ENCODE measurements at places on chromosomes 16 and 17.

DNA sequence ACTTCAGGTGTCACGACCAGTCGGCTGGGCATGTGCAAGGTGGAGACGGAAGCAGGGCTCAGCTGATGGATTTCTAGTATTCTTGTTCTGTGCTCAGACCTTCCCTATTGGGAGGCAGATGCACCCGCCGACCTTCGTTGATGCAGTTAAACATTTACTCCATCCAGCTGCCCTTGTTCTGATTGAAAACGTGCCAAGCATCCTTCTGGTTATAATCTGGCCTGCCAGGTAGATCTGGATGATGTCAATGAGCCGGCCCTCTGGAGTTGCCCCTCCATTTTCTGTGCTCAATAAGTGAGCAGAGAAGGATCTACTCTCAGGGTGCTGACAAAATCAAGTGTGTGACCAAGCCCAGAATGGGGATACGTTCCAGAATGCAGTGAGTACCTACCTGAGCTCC, 38.3 kb downstream of the CCDC182 start:
- DNase-seq: no peak

DNA sequence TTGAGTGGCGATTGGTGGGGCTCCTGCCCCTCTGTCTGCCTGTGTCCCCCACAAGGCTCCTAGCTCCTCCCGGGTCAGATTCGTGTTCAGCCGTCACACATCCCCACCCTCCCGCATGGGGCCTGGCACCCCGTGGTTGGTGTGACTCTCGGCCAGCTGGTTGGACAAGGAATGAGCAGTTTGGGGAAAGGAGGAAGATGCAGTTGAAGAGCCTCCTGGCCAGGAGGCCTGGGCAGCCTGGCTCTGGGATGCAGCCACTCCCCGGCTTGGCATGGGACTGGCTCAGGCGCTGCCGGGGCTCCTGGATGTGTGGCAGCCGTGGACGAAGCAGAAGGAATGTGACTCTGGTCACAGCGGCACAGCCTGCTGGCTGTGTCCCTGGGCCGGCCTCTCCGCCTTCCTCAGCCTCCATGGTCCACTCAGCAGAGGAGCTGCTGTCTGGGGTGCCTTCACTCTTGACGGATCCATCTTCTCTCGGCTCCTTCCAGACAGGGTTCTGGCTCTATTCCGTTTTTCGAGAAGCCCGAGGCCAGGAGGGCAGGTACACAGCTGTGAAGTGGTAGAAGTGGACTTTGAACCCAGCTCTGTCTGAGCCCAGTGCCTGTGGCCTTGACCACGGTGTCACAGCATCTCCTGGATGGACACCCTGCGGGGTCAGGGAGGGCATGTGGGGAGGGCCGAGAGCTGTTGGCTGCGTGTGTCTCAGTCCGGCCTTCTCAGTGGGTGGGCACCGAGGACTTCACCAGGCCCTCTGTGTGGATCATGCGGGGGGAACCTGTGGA, 2.1 kb downstream of the TRAF7 start:
- DNase-seq: no peak

DNA sequence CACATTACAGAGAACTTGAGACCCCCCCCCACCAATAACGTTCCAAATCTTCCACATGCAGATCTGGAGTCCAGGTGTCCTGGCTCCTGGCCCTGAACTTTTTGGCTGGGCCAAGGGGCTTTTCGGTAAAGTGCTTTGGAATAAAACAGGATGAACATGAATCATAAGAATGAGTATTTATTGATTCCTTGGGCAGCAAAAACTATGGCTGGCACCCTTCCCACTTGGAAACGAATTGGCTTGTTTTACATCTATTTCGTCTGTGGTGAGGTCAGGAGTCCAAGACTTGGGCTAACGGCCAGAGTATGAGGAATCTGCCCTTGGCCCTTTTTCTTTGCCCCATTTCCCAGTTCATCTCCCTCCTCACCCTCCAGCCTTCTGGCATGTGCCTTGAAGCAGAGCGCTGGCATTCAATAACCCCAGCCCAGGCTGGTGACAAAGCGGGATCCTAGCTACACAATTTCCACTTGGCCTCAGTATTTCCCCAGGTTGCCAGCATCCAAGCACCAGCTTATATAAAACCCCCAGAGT, 4.1 kb upstream of the UBTF start:
- no peak for DNase-seq

GRCh38 chr17:10197721-10198508, 491 bp downstream of the GAS7 start:
- no peak for DNase-seq

DNA sequence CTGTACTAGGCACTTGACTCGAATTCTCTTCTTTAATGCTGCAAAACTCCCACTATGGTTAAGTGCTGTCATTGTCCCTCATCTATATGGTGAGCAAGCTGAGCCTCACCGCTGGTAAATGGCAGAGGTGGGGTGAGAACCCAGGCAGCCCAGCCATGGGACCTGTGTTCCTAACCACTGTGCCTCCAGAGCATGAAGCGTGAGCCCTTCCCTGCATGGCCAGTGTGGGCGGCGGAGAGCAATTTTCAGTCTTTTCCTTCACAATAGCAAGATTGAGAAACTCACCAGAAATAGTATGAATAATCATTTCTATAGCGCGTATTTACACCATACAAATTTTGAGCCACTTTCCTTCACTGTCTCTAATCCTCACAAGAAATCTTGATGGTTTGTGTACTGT, 9.2 kb downstream of the BFAR start:
- DNase-seq: no peak

Data from stimulated activated CD4-positive, alpha-beta T cell treated with anti-CD3 and anti-CD28 coated beads, Interleukin-1b, Interleukin-23, amount 100 ng/mL, for 1 hour (primary cell).